Thyroid gland (tissue), 4 donors: ENCODE measurements at places on chromosomes 12 and 14.

DNA sequence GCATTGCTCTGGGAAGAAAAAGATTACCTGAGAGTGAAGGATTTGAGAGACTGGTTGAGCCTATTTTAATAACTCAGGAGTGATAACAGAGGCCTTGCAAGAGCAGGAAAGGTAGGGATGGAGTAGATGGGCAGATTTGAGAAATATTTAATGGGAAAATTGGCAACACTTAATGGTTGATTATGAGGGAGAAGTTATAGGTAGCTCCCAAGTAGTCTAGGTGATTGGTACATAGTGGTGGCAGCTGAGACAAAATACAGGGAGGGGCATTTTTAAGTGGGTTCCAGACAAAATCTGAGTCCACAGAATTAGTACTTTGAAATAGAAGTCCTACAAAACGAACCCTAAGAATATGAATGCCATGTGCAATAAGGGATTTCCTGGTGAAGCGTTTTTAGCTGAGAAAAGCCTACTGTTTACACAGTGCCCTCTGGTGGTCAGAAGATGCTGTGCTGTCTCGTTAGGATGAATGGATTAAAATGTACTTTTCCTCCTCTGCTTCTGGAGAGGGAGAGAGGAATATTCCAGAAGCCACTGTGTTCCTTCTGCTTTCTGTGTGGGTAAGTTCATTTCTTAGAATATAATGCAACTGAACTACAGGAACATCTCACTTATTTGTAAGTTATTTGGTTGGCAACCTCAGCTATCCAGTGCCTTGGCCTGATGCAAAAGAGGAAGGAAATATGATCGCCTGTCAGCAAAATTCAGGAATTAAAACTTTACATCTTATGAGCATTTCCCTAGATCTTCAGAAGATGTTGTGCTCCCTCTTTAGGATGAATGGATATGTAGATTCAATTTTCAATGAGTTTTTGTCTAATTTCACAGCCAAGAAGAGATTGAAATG lies 6.5 kb downstream of the ZBTB1 start:
- DNase-seq = peak; percentile 74

DNA sequence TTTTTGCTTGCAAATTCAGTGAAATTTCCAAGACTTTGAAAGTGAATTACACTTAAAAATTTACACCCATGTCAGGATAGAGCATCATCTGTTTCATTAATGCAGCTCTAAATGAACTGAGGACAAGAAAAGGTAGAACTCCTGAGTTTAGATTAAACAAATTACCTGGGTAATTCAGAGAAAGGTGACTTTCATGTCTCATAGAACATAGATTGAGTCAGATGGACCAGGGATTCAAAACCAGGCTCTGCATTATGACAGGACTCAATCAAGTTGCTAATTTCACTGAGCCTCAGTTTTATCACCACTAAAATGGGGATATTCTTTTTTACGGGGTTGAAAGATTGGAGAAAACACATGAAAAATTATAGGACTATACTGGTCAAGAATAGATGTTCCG lies 4.5 kb downstream of the ARHGDIB start:
- DNase-seq = no peak

- no peak for DNase-seq
Measured at GRCh38 chr14:24136684-24137528, 912 bp downstream of the PSME1 start.

GRCh38 chr12:47297993-47298392 lies 218.2 kb upstream of the AMIGO2 start:
- DNase-seq = no peak

GRCh38 chr14:21069388-21070082 lies 569 bp upstream of the ARHGEF40 start:
- DNase-seq = peak; percentile 15

- no peak for DNase-seq
Measured at GRCh38 chr12:45435945-45436710, 220.2 kb downstream of the ANO6 start.

- no peak for DNase-seq
Measured at GRCh38 chr12:75177997-75178396, 31.6 kb downstream of the KCNC2 start.

DNA sequence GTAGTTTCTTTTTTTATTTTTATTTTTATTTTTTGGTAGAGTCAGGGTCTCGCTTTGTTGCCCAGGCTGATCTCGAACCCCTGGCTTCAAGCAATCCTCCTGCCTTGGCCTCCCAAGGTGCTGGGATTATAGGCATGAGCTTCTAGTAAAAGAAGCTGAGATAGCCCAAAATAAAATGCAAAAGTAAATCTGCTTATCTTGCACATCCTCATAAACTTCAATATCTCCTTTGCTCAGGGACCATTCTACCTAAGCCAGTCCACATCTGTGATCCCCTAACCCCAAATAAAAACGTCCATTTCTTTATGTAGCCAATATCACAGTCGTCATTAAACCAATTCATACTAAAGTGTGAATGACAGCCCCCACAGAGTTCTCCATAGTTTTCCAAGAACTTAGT lies 36.3 kb downstream of the ATF7 start:
- no peak for DNase-seq

- no peak for DNase-seq
Measured at GRCh38 chr12:28390761-28391385, 200.6 kb downstream of the CCDC91 start.

GRCh38 chr12:114780746-114781399 lies 96.9 kb upstream of the TBX3 start:
- DNase-seq = no peak

DNA sequence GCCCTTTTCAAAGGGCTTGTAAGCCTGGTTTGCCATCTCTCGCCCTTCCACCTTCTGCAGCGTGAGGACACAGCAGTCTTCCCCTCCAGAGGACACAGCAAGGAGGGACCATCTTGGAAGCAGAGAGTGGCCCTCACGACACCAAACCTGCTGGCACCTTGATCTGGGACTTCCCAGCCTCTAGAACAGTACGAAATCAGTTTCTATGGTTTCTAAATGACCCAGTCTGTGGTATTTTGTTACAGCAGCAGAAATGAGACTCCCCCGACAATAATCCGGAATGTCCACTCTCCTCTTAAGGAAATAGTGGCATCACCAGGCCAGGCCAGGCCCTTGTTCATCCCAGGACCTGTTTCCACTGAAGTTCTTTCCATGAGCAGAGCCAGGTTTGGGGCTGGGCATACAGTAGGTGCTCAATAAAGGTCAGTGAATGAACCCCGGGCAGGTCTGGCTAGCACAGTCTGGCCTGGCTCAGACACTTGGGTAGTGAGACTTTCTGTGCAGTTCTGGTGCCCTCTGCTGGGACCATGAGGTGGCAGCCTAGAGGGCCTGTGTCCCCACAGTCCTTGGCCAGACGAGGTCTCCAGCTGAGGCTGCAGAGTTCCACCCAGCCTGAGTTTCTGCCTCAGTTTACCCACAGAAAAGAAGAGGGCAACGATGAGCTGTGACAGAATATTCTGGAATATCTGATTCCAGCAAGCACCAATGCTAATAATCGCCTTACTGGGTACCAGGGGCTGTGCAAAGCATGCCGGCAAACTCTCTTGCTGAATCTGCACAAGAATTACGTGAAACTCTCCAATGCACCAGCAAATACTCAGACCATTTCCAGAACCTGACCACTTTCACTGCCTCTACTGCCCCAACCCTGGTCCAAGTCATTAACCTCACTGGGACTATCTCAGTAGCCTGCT lies 14.0 kb downstream of the ABCB9 start:
- DNase-seq = peak; percentile 77

GRCh38 chr12:118354903-118355302 lies 17.8 kb downstream of the TAOK3 start:
- no peak for DNase-seq

GRCh38 chr12:110282956-110283817 lies 2.1 kb downstream of the ATP2A2 start:
- DNase-seq = no peak

DNA sequence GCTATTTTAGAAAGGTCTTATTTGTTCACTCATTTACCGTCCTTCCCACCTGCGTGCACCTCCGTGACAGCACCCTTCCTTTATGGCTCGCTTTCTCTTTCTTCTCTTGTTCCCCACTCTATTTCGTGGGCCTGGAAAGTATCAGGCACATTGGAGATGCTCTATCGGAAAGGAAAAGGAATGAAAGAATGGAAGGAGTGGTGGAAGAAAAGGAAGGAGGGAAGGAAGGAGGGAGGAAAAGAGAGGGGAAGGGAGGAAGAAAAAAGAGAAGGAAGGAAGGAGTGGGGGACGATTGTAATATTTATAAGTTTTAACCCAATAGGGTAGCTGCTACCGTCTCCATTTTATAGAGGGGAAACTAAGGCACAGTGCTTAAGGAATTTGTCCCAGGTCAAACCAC lies 363.4 kb downstream of the CACNA1C start:
- no peak for DNase-seq

DNA sequence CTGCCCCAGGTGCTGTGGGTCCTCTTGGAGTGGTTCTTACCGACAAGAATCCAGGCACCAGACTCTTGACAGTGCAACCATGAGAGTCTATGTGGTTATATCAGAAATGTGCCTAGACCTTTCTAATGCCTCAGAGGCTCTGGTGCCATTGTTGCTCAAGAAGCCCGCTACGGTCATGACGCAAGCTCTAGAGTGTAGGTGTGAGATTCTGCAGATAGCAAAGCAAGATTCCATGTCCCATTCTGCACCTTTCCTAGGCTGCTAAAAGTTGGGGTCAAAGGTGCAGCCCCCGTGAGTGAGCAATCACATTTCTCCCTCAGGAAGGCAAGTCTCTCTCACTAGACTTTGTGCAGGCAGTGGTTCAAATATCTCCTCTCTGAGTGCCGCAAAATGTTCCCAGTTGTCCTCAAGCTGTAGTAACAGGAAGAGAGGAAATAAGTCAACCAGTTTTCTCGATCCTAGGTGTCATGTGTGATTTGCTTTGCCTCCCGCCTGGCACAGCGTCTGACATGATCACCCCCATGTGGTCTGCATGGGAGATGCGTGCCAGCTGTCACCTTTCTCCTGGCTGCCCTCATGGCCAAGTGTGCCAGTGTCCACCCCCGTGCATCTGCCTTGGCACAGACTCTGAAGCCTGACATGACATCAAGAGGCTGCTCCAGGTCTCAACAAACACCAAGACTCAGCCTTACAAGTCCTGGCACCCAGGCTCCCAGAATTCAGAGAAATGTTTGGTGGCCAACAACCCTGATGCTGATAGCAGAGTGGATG lies 122.5 kb upstream of the COCH start:
- DNase-seq = no peak

DNA sequence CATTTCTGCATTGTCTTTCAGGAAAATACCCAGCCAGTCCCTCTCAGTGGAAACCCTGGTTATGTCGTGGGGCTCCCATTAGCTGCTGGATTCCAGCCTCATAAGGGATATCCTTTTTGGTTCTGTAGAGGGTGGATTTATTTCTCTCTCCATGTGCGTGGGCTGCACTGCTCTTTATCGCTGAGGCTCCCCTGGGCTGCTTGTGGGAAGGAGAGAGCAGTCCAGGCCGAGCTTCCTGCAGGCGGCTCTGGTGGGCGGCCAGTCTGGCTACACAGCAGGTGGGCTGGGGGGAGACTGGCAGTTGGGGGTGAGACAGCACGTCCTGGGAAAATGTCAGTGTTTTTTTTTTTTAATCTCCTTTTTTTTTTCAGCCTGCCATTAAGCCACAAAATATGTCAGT lies 27.6 kb downstream of the TCTN1 start:
- DNase-seq = no peak

DNA sequence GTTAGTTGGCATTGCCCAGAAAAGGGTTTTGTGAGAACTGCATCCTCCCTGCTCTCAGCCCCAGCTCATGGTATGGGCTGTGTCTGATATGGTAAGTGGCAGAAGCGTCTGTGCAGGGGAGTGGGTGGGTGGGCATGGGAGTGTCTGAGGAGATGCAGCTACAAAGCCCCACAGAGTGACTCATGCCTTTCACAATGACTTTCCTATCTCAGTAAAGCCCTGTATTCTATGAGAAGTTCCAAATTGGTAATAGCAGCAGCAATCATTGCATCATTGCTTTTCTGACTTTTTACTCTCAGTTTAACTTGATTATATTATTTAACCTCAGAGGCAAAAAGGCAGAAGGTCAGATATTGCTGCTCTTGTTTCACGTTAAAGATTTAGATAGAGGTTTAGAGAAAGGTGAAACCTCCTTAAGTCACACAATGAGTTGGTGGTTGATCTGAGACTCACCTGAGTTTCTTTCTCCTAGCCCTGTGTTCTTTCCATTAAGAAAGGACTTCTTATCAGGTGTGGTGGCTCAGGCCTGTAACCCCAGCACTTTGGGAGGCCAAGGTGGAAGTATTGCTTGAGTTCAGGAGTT lies 171.7 kb downstream of the SLC5A8 start:
- DNase-seq = no peak

DNA sequence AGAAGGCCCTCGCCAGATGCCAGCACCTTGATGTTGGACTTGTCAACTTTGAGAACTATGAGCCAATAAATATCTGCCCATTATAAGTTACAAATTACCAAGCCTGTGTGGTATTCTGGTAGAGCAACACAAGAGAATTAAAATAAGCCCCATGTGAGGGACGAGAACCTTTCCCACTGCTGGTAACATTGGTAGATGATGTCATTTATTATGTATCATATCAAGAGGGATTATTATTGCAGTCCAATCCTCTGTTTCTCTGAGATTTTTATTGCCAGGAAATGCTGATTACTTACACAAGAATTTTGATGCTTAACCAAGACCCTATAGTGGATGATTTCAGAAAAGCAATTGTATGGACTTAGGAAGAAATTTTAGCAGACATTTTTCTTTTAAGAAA lies 40.3 kb upstream of the SLC24A4 start:
- DNase-seq = no peak

- no peak for DNase-seq
Measured at GRCh38 chr12:31523306-31523705, 67.6 kb downstream of the DENND5B start.

- DNase-seq = no peak
Measured at GRCh38 chr12:51873251-51873994, 14.5 kb upstream of the ANKRD33 start.

DNA sequence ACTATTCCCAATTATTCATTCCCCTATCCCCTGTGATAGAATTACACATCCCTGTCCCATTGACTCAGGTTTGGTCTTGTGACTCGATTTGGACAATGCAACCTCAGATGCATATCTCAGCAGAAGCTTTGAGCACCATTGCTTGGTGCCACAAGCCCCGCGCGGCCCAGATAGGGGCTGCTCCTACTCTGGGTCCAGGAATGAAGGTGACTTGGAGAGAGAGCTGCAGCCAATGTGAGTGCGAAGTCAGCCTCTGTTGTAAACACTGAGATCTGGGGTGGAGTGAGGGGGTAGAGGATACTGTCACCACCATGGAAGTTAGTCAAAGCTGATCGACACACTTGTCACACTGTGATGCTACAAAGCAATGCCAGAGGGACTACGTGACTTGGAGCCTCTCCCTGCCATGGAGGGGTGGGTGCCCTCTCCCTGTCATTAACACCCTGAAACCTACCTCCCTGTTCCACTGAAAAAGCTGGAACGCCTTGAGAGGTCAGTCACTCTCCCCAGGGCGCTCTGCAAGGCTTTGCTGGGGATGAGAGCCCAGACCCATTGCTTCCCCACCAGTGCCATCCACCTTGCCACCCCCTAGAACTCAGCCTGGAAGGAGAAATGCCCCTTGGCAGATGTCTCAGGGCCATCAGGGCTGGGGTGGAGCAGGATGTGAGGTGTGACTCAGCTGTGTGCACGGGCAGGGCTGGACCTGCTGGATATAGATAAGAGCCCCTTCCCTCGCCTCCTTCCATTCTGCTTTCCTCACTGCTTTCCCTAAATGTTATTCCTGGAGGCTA lies 6.6 kb upstream of the PLEK2 start:
- no peak for DNase-seq

GRCh38 chr12:49327368-49327767 lies 4.3 kb downstream of the TROAP start:
- no peak for DNase-seq

GRCh38 chr12:58533652-58534051 lies 386.7 kb downstream of the LRIG3 start:
- no peak for DNase-seq

- no peak for DNase-seq
Measured at GRCh38 chr14:66140213-66140918, 345.8 kb upstream of the CCDC196 start.

GRCh38 chr14:96881713-96882112 lies 84.5 kb downstream of the VRK1 start:
- DNase-seq = no peak
